ENCODE measurements at places on chromosomes 1 and 21.

DNA sequence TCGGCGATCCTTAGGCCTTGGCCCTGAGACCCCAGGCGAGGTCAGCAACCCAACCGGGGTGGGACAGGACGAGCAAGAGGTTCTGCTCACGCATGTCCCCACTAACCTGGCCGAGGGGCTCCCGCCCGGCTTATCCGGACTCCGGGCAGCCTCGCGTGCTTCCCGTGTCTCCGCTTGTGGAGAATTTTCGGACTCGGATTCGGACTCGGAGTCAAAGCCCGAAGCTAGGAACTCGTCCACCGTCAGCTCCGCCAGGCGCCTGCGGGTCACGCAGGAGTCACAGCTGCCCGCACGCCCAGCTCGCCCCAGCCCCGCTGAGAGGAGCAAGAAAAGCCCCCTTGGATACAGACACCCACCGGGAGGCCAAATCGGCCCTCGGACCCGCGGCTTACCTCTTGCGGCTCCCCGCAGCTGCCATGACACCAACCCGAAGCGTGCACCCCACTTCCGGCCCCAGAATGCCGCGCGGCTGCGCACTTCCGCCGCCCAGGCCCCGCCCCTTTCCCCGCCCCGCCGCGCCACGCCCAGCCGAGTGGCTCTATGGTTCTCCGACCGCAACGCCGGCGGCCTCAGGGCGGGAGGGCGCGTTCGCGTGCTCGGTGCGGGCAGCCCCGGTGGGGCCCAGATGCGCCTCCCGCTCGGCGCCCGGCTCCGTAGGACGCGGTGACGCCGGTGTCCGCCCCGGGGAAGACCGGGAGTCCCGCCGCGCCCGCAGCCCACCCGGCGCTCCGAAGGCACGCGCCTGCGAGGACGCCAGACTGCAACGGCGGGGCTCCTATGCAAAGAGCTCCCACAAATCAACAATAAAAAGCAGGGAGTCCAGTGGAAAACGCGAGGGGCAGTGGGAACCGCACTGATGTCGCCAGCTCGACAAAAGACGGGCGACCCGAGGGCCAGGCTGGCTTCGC lies at the start of gene NOC2L:
Gene NOC2L, minus strand, starts transcription at position 434 of the 908 bp plus-strand sequence. Its CDS starts 16 bp downstream, at position 418.
- peak; percentile 95 for DNase-seq

- DNase-seq = no peak
These were observed 43.6 kb upstream of the EDN2 start for GRCh38 chr1:41528106-41528505.

GRCh38 chr21:25626757-25627156 lies 12.3 kb upstream of the JAM2 start:
- DNase-seq = no peak

GRCh38 chr1:178011465-178011828 lies 41.6 kb upstream of the SEC16B start:
- DNase-seq = no peak

- no peak for DNase-seq
These were observed 385.6 kb upstream of the PKN2 start for GRCh38 chr1:88298506-88298905.

DNA sequence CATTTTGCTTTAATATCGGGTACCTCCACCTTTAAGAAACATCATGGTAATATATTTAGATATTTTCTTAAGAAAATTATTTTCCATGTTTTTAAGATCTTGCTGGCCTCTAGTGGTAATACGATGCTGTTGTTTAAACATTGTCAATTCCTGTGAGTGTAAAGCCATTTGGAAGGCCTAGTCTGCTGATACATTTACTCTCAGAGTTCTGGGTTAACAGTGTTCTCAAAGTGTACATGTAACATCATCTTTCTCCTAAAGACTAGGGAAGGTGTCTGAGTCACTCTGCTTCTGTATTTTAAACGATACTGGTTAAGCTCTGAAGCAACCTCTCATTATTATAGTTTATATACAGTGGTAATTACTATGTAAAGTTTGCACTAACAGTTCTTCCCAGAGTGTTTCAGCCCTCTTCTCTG lies 189.1 kb downstream of the RASAL2 start:
- DNase-seq = no peak

DNA sequence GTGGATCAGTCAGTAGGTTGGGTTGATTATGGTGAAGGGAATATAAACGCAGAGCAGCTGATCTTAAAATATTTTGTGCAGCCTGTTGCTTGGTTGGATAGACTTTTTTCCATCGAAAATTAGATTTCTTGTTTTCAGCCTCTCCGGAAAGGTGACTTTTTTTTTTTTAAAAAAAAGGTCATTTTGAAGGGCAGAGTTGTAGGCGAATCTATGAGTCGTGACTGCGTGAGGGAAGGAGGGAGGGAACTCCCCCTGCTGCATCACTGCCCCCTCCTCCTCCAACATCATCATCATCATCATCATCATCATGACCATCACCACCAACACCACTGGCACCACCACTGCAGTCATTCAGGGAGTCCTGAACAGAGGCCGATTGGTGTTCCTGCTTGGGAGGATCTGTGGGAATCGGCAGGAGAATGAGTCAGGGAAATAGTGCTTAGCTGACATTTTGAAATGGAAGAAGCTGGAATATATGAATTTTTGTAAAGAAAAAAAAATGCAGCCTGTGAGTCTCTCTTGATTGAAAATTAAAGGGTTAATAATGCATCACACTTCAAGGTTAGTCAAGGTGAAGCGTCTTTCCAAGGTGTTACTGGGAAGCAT lies 1.2 kb downstream of the ATP1B1 start:
- DNase-seq = peak; percentile 38

GRCh38 chr1:6489799-6490180 lies 1.7 kb downstream of the PLEKHG5 start:
- peak; percentile 79 for DNase-seq

DNA sequence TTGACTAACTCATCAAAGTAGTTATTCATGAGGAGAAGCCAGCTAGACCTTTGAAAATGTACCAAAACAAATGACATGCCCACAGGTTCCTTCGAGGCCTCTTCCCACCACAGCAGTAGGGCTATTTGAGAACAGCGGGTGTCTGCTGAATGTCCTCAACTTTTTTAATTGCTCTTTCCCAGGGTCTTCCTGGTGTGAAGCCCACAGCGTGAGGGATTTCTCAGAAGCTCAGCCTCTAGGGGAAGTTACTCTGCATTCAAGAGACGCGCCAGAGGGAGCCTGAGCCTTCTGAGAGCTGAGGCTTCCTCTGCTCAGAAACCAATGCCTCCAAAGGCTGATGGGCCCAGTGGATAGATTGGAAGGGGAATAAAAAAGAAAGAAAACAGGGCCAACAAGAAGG lies 153.6 kb downstream of the OLFM3 start:
- DNase-seq = no peak

GRCh38 chr1:96538111-96538641 lies 183.4 kb upstream of the PTBP2 start:
- DNase-seq = no peak

DNA sequence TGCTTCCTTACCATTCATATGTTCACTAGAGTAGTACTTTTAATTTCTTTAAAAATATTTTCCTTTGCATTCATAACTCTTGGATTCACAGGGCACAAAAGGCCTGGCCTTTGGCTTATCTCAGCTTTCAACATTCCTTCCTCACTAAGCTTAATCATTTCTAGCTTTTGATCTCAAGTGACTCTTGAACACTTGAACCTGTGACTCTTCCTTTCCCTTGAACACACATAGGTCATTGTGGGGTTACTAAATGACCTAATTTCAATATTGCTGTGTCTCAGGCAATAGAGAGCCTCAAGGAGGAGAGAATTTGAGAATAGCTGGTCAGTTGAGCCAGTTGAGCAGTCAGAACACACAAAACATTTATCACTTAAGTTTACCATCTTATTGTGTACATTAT lies 49.9 kb downstream of the COL11A1 start:
- DNase-seq = no peak

- DNase-seq = no peak
These were observed 161.6 kb upstream of the RAB4A start for GRCh38 chr1:229109320-229109761.

DNA sequence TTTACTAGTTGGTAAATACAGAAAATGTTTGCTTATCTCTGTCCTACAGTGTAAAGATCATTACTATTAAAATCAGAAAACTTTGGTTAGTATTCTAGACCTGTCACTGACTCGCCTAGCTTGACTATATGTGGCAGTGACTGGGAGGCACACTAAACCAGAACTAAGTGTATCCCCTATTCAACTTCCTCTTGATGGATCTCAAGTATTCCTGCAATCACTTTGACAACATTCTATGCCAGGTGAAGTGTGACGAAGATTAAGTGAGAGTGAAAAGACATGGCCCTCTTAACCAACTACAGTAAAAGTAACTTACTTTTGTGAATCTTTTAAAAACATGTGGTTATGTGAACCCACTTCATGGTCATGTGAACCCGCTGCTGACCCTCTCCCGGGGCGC lies 223.0 kb upstream of the ADAMTS5 start:
- DNase-seq = no peak

- no peak for DNase-seq
These were observed 107.9 kb downstream of the USP25 start for GRCh38 chr21:15837645-15838044.

DNA sequence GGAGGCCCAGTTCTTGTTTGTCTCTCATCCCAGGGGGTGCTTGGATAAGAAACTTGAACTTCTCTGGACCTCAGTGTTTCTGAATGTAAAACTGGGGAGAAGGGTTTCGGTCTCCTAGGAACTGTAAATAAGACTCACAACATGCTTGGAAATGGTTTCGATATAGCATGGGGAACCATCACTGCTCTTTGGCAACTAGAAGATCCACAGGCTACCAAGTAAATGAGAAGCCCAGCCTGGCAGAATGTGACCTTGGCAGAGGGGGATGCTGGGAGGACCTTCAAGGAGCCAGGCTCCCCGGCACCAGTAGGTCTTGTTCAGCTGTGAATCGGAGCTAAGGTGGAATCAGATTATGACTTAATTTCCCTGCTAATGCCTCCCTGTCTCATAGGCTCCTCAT lies 3.7 kb downstream of the ARL8A start:
- no peak for DNase-seq

DNA sequence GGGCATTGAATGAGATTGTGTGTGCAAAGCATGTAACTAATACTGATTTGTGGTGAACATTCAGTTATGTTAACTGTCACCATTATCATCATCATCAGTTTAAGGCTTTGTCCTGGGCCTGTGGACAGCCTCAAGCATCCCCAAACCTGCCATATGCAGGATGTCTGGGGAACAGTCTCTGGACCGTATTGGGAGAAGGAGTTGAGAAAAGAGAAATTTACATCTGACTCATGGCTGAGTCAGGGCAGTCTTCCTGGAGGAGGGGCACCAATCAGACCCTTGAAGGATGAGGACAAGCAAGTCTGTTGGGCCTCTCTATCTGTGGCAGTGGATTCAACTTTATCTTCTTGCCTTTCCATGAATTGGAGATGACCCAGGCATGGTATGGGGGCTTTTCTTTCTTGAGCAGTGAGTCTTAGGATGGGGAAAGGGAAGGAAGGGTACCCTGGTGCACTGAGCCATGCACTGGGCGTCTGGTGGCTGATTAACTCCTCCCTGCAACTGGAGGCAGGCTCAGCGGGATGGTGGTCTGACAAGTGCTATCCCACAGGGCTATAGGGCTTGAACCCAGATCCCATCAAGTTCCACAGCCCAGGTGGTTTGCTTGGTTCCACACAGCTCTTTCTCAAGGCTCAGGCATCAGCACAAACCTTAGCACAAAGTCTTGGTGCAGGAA lies 2.9 kb downstream of the PADI3 start:
- DNase-seq = no peak

DNA sequence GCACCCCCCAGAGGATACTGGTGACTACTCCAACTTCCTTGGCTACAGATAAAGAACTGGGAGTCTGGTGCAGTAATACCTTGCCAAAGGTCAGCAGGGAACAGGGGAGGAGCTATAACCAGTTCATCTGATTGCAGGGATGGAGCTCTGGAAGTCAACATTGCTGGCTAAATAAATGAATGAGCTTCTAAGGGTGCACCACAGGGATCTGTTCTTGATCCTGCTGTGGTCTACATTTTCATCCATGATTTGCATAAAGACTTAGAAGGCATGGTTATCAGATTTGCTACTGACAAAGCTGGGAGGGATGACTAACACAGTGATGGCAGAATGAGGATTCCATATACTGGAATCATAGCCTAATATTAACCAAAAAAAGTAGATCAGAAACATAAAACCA lies 18.3 kb downstream of the PLEKHA6 start:
- no peak for DNase-seq

GRCh38 chr1:28421744-28422143 lies 52.2 kb downstream of the PHACTR4 start:
- no peak for DNase-seq

DNA sequence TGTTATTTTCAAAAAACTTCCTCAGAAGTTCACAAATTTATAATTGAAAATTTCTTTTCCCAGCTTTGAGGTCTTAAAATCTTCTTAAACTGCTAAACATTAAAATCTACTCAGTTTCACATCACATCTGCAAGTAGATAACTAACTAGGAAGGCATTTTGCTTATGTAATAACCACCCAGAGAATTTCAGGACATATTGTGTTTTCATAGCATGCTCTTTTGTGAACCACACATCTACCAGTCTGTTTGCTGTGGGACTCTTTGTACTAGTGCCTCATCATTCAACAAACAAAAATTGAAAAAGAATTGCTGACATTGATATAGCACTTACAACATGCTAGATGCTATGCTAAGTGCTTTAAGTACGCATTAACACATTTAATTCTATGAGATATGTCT lies 31.6 kb upstream of the C1orf146 start:
- DNase-seq = no peak

- no peak for DNase-seq
These were observed 5.6 kb downstream of the BTBD8 start for GRCh38 chr1:92085727-92086126.

- DNase-seq = no peak
These were observed 12.1 kb upstream of the PIGV start for GRCh38 chr1:26775666-26776065.

DNA sequence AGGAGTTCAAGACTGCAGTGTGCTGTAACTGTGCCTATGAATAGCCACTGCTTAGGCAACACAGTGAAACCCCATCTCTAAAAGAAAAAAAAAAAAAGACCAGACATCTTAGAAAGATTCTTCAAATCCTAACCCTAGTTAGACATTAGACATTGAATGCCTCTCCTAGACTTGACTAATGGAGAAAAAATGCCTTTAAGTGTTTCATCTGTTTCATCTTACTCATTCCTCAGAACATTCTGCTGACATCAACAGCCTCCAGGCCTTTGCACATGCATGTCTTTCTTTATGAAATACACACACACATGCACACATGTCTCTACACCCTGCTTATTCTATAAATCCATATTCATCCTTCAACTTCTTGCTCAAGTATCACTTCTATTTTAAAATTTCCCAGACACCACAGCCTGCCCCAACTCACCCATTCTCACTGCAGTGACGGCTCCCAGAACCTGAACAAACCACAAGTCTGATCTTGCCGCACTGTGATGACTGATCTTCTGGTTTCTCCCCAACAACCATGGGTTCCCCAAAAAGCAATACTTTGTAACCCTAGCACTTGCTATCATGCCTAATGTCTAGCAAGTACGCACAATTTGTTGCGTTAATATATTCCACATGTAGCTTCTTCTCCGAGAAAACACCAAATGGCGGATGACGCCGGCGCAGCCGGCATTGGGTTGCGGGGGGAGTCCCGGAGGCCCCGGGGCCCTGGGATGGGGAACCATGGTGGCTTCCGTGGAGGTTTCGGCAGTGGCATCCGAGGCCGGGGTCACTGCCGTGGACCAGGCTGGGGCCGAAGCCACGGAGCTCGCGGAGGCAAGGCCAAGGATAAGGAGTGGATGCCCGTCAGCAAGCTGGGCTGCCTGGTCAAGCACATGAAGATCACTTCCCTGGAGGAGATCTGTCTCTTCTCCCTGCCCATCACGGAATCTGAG lies 37.4 kb downstream of the LRRC52 start:
- no peak for DNase-seq

Data from stimulated activated CD4-positive, alpha-beta T cell treated with anti-CD3 and anti-CD28 coated beads, Interleukin-4, amount 100 ng/mL, for 24 hours (primary cell).